Naive thymus-derived CD4-positive, alpha-beta T cell (primary cell): ENCODE measurements at places on chromosomes 5 and 9.
A peak's percentile ranks its signal among the peaks of the same experiment; 100 is the strongest.

GRCh38 chr9:119370816-119371215 is 1.6 kb upstream of the BRINP1 start:
- no peak for DNase-seq

- DNase-seq: no peak
Observed at GRCh38 chr9:33942471-33943083, 106.1 kb downstream of the UBAP2 start.

DNA sequence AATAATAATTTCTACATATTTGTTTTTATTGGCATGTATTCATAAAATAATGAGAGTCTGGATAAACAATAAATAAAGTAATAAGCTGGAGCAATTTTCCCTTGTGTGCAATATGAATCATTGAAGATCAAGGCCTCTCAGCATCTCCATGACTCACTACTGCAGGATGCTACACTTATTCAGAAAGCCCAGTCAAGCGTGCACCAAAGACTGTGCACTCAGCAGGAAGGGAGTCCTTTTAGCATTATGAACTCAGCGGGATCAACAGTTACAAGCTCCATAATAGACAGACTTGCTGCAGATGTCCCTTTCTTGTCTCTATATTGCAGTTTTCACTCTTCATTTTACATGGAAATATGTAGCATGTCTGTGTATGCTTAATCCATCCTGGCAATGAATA is 485.3 kb downstream of the CDH9 start:
- no peak for DNase-seq

DNA sequence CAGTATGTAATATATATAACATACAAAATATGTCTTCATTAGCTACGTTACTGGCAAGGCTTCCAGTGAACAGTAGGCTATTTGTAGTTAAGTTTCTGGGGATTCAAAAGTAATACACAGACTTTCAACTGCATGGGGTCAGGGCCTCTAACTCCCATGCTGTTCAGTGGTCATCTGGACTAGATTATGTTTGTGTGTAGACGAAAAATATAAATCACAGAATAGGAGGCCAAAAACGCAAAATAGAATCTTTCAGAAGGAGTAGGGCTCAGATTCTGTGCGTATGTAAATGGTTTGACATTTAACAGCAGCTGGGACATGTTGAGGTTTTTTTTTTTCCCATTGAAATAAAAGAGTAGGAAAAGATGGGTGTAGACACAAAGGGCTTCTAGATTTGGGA is 1048.7 kb upstream of the WWC1 start:
- DNase-seq: no peak

DNA sequence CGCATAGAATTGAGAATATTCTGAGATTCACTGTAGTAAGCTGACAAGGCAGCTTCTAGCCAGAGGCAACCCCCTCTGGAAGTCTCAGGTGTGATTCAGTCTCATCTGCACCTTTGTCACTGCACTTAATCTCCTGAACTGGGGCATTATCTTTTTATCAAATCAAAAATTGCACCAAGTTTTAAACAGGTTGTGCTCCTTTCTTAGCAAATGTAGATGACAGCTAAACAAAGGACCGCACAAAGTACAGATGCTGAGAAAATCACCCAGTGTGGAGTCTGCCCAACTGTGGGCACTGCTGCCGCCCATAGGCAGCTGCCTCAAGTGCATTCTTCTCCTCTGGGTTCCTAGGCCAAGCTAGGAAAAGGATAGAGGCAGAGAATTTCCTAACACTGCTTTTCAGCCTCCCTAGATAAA is 51.1 kb downstream of the STARD4 start:
- DNase-seq: no peak

GRCh38 chr9:124487260-124488182 is 19.7 kb downstream of the NR5A1 start:
- DNase-seq: no peak

DNA sequence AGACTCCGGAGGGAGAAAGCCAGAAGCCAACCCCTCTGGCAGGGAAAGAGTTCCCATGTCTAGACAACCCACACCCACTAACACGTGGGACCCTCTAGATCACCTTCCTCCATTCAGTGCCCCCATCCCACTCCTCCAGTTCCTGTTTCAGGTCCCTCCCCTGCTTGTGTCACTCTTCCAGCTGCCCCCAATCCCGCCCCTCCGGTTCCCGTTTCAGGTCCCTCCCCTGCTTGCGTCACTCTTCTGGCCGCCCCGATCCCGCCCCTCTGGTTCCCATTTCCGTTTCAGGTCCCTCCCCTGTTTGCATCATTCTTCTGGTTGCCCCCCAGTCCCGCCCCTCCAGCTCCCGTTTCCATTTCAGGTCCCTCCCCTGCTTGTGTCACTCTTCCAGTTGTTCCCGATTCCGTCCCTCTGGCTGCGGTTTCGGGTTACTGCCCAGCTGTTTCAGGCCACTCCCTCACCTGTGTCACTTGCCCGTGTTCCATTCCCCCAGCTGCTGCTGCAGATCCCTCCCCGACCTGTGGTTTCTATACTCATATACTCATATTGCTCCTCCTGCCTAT is 64.8 kb upstream of the RANBP6 start:
- peak; percentile 49 for DNase-seq

DNA sequence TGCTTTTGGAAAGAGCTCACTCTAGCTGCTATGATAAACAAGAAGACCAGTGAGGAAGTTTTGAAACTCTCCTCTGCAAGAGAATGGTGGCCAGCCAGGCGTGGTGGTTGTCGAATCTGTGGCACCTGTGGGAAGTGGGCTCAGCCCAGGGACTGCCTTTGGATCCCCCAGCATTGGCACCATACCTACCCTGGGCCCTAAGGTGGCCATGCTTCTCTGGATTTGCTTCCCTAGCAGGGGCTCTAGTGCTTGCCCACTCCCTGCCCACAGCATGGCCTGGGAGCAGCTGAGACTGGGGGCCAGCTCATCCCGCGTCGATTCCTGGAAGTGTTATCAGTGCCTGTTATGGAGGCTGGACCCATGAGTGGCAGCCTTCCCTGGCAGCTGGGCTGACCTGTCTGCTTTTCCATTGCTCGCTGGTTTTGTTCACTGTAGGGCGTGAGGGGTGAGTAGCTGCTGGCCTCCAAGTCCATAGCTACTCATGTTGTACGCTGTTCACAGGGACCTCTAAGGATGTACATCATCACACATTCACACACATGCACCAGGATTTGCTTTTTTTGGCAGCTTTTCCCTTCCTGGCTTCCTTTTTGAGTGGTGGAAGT is 2.3 kb downstream of the SLC22A4 start:
- DNase-seq: no peak

- no peak for DNase-seq
Observed at GRCh38 chr5:26326153-26326759, 712.1 kb downstream of the CDH9 start.

DNA sequence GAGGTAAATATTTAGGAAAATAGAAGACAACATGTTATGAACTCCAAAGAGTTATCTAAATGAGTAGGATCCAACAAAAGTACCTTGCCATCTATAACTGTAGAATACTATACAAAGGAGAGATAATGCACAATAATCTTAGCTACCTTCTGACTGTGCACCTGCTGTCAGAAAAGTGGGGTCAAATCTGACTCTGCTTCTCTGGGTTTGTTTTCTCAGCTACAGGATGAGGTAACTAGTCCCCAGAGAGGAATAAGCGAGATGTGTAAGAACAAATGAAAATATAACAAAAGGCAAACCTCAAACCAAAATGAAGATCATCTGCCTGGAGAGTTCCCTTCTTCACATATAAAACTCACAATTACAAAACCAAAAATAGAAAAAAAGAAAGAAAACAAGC is 204.8 kb downstream of the DCP2 start:
- DNase-seq: no peak

DNA sequence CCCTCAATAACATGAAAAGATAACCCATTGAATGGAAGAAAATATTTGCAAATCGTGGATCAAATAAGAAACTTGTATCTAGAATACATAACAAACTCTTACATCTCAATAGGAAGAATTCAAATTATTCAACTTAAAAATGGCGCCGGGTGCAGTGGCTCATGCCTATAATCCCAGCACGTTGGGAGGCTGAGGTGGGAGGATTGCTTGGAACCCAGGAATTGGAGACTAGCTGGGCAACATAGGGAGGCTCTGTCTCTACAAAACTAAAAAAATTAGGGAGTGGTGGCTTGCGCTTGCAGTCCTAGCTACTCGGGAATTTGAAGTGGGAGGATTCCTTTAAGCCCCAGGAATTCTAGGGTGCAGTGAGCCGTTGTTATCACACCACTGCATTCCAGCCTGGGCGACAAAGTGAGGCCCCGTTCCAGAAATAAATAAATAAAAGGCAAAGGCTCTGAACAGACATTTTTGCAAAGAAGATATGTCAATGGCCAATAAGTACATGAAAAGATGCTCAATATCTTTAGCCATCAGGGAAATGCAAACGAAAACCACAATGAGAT is 21.5 kb upstream of the TBC1D2 start:
- DNase-seq: no peak

DNA sequence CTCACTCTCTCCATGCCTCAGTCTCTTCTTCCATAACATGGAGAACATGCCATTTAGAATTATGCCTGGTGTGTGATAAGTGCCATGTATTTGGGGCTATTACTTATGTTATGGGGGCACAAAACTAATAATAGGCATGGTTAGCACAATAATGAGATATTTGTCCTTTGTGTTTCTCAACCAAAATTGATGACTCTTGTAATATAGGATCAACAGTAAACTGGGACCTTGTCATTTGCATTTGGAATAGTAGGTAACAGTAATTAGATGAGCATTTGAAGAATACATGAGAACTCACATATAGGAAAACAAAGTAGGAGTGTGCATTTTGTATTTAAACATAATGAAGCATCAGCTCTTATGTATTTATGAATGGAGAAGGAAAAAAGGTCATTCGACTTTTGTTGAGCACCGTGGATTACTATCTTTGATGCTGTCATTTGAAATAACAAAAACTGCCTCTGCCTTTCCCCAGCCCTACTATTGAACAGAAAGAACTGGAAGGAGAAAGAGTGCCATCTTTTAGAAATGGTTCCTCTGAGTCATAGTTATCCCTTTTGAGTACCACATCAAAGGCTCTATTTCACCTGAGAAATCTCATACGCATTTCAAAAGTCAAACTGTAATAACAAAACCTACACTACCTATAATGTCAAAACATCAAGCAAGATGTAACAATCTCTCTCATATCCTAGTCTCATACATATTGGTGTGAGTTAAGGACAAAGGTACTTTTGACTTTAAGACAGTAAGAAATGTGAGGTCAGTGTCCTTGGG is 655.2 kb downstream of the PDE4D start:
- peak; percentile 53 for DNase-seq

GRCh38 chr5:113089653-113090335 is 113.2 kb downstream of the DCP2 start:
- DNase-seq: no peak

DNA sequence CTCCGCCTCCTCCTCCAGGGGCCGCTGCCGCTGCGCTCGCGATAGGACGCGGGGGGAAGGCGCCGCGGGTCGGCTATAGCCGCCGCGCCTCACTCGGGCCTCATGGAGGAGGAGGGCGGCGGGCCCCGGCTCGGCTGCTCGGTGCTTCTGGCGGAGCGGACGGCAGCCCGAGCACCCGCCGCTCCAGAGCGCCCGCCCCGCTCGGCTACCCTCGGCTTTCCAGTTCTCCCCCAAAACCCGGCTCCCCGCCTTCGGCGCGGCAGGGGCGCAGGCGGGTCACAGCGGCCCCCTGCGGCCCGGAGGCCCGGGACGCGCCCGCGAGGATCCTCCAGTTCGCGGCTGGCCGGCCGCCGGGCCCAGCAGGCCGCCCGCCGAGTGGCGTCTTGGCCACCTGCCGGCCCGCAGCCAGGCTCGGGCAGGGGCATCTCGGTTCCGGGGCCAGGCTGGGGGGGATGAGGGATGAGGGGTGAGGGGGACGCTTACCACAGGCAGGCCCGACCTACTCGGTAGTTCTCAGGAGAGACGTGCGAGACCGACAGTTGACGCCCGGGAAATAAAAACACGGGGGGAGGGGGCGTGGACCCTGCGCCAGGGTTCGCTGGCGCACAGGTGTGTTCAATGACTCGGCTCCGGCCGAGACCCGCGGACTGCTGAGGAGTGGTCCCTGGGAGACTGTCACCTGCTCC is at the start of gene PAIP1:
TSS of gene PAIP1 (minus strand) at position 221 of the 686 bp plus-strand sequence. CDS start 231 bp downstream, outside the sequence.
- peak; percentile 87 for DNase-seq

- DNase-seq: no peak
Observed at GRCh38 chr9:132809677-132810271, 68.3 kb downstream of the AK8 start.

- no peak for DNase-seq
Observed at GRCh38 chr5:57009811-57010210, 57.9 kb upstream of the MIER3 start.

DNA sequence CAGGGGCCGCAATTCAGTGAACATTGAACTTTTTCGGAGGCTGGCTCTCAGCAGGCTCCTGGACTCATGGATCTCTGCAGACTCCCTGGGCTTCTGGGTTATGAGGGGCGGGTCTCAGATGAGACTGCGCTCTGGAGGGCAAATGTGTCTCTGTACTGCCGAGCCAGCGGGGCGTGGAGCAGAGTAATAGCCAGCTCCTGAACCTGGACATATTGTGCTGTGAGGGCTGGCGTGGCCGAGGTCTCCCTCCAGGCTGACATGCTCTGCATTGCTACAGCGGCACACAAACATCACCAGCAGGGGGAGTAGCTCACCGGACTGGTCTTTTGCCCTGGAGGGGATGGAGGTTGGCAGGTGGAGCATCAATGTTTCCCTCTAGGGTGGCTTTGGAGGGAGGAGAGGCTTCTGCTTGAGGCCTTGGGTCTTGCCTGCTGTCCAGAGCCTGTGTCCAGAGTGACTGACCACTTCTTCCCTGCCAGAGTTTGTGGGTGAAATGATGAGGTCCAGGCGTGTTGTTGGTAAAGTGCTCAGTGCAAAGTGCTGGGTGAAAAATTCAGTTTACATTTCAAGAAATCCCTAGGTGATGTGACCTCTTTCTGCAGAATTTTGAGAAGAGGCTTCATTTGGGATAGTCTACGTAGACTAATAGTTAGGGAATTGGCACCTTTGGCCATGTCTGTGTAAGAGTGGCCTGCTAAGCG is 10.9 kb upstream of the GADD45G start:
- peak; percentile 24 for DNase-seq

GRCh38 chr9:78539904-78540303 is 243.0 kb downstream of the PSAT1 start:
- no peak for DNase-seq

- DNase-seq: no peak
Observed at GRCh38 chr9:117462861-117463260, 48.0 kb upstream of the ASTN2 start.

GRCh38 chr5:51566953-51567352 is 183.7 kb downstream of the ISL1 start:
- DNase-seq: no peak
